Activated naive CD4-positive, alpha-beta T cell treated with anti-CD3 and anti-CD28 coated beads for 36 hours (primary cell): ENCODE measurements at places on chromosomes 4 and X. TPM values are rescaled to one million over a fixed set of nuclear protein-coding genes. Genes with fewer than 3 reads are reported as not detected.

GRCh38 chrX:130878350-130879341 lies 24.4 kb downstream of the ENOX2 start:
- H3K4me3 ChIP-seq: no peak overlapping the region
- no peak for DNase-seq
- H3K4me1 ChIP-seq: peaks cover 12% of the 10 kb centered on the region
- H3K27me3 ChIP-seq: no peaks in the 10 kb centered on the region
- H3K36me3 ChIP-seq: peaks cover under 1% of the 10 kb centered on the region

DNA sequence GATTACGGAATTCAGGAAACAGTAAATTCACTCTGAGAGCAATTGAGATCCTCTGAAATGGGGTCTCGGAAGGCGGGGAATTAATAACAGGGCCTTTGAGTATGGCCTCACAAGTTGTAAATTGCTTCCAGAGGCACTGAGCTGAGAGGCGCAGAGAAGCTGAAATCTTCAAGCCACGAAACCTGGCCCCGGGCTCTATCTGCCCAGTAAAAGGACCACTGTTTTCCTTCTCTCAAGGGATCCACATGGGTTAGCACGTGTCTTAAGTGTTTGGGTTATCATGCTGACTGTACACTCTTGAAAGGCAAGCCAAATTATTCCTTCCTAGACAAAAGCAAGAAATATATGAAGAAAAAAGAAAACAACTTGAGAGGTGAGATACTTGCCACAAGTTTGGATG lies 1012.9 kb upstream of the FTHL17 start:
- no peak for DNase-seq
- no peaks in the 10 kb centered on the region for H3K4me1 ChIP-seq
- H3K36me3 ChIP-seq: no peaks in the 10 kb centered on the region
- no peaks in the 10 kb centered on the region for H3K27me3 ChIP-seq
- no peak overlapping the region for H3K4me3 ChIP-seq

DNA sequence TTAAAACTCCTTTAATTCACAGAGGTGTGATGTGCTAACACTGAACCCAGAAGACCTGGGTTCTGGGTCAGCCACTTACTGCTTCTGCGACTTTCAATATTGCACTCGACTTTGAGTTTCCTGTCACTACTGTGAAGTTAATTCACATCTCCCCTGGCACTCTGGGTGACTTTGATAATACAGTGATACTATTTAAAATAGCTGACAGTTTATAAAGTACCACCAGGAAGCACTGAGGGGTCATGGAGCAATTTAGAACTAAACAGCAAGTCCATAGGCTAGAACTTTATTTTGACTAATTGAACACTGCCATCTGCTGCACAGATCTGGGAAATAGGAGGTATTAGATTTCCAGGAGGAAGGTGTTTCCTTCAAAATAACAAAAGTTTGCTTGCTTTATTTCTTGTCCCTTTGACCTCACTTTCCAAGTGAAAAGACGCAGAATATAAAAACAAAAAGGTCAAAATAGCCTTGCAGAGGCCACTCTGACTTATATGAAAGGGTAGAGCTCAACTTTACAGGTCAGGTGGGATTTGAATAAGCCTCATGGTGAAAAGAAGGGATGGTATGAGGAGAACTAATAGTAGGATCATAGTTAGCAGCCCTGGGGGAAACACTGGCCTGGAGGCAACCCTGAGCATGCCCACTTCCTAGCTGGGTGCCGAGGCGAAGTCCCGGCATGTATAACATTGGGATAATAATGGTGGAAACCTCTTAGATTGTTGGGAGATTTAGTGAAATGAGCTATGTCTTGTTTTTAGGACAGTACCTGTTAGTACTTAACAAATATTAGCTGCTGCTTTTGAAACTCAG lies 53.4 kb downstream of the ZNF518B start:
- no peaks in the 10 kb centered on the region for H3K27me3 ChIP-seq
- no peaks in the 10 kb centered on the region for H3K4me1 ChIP-seq
- peak; percentile 38 for DNase-seq
- no peaks in the 10 kb centered on the region for H3K36me3 ChIP-seq
- no peak overlapping the region for H3K4me3 ChIP-seq

DNA sequence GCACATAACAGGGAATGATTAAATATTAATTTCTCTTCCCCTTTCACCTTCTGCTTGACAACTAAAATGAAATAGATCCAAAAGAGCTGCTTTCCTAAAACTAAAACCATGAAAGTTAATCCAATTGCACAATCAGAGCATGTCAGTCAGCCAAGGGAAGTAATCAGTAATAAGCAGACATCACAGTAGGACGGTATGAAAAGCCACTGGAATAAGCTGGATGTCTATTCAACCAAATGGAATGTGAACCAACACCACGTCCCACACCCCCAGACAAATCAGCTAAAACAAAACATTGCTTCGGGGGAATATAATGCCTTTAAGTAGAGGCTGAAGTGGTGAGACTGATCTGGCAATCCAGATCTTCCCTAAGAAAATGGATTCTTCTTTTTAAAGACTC lies 859.4 kb upstream of the FTHL17 start:
- H3K27ac ChIP-seq: no peak overlapping the region
- no peaks in the 10 kb centered on the region for H3K27me3 ChIP-seq
- no peak overlapping the region for H3K4me3 ChIP-seq
- H3K36me3 ChIP-seq: no peaks in the 10 kb centered on the region

DNA sequence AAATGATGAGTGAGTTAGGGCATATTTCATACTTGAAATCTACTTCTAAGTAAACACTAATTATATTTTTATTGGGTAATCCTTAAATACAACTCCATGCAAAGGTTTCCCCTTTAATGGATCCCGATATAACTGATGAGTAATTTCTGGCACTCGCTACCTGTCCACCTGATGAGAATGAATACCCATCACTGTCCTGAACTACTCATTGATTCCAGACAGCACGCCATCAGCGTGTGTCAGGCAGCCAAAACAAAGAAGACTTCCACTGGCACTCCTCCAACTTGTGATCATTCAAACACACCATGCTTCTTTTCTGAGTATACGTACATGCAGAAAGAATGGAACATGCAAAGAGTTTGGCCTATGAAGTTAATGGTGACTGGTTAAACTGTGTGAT lies 69.4 kb downstream of the HCCS start:
- H3K4me3 ChIP-seq: no peak overlapping the region
- no peaks in the 10 kb centered on the region for H3K36me3 ChIP-seq
- H3K4me1 ChIP-seq: no peaks in the 10 kb centered on the region

GRCh38 chr4:113078066-113078465 lies 28.6 kb downstream of the ANK2 start:
- no peak overlapping the region for H3K4me3 ChIP-seq
- H3K36me3 ChIP-seq: no peaks in the 10 kb centered on the region
- no peak for DNase-seq
- H3K27me3 ChIP-seq: no peaks in the 10 kb centered on the region
- H3K27ac ChIP-seq: no peak overlapping the region

GRCh38 chr4:78788007-78788889 lies 12.1 kb downstream of the BMP2K start:
- no peaks in the 10 kb centered on the region for H3K36me3 ChIP-seq
- H3K4me1 ChIP-seq: peaks cover 13% of the 10 kb centered on the region
- no peak overlapping the region for H3K4me3 ChIP-seq
- no peaks in the 10 kb centered on the region for H3K27me3 ChIP-seq
- H3K27ac ChIP-seq: no peak overlapping the region

DNA sequence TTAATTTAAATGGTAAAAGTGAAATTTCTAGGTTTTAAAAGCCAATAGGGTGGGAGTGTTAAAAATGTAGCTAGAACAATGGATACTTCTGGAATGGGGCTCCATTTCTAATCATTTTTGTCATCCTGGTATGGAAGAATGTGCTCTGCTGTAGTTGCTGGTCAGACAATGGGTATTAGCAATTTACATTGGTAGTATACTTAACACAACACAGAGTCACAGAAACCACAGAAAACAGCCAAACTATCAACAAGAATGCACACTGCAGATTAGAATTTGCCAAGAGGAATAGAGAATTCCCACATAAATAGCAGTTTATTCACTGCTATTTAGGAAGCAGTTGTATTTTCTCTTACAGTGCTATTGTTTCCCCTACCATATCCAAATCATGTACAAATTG lies 319.6 kb downstream of the PPP3CA start:
- no peaks in the 10 kb centered on the region for H3K4me1 ChIP-seq
- DNase-seq: no peak
- peaks cover 6% of the 10 kb centered on the region for H3K36me3 ChIP-seq
- no peak overlapping the region for H3K4me3 ChIP-seq

DNA sequence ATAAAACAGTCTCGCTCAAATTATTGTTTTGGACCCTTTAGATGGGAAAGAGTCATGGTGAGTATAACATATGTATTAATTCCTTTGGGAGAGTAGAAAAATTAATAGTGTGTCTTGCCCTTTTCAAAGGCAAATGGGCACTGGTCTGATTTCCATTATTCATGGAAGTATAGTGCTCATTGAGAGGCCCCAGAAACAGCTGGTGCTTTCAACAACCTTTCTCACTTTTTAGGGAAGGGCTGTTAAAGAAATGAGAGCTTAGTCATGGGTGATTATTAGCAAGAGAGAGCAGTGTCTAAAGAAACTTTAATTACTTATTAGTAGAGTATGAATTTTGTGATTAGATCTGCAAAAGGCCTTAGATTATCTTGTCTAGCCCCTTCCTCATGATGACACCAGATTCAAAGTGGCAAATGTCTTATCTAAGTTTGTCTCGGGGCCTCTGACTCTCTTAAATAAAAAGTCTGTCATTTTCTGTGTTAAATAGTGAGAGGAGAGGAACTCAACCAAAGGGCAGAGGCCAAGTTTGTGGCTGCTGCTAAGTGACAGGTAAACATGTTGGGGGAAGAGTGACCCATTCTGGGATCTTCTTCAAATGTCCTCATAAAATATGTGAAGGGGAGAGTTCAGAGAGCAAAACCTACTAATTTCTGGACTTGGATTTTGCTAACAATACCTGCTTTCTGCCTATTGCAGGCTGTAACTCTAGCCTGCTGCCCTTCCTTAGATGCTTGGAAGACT lies 110.6 kb downstream of the REPS2 start:
- no peak overlapping the region for H3K27ac ChIP-seq
- H3K27me3 ChIP-seq: no peaks in the 10 kb centered on the region
- H3K36me3 ChIP-seq: no peaks in the 10 kb centered on the region
- DNase-seq: no peak

DNA sequence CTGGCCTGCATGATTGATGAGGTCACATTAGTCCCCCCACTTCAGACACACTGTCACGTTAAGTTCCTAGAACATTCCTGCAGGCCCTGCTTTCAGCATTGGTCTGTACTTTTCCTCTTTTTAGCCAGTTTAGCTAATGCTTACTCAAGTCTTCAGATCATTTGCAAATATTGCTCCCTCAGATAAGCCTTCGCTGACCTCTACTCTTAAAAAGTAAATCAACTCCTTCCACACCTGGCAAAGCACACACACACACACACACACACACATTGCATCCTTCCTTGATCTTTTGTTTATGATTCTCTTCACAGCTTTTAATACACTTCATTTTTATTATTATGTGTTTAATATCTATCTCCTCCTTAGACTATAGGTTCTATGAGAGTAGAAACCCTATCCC lies 31.4 kb downstream of the PARM1 start:
- H3K27ac ChIP-seq: no peak overlapping the region
- H3K36me3 ChIP-seq: no peaks in the 10 kb centered on the region
- DNase-seq: no peak
- no peaks in the 10 kb centered on the region for H3K27me3 ChIP-seq

DNA sequence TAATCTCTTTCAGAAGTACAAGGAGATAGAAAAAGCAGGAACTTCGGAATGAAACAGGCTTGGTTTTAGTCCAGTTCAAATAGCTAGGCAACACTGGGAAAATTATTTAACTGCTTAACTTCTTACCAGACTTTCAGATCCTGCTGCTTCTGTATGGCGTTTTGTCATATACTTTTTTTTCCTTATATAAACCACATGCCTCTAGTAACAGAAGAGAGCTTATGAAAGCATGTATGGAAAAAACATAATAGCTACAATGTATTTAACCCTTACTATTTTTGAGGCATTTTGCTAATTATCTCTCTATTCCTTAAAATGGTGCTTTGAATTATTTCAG lies 439.6 kb downstream of the INPP4B start:
- no peak for DNase-seq
- H3K4me3 ChIP-seq: peak overlapping the region; percentile 99
- H3K27ac ChIP-seq: peak overlapping the region; percentile 100
- no peaks in the 10 kb centered on the region for H3K27me3 ChIP-seq
- H3K36me3 ChIP-seq: peaks cover 15% of the 10 kb centered on the region
- peaks cover 52% of the 10 kb centered on the region for H3K4me1 ChIP-seq

Gene TRAM1L1
- not detected for total RNA-seq

Gene RBM46
- not detected for total RNA-seq

Gene DCAF12L1
- not detected for total RNA-seq

Gene PGAM4
- 0.86 TPM for total RNA-seq

Gene SYP
- total RNA-seq: 2.5 TPM

Gene GPAT3
- total RNA-seq: 3.1 TPM

Gene EXOC1L
- total RNA-seq: not detected

Gene PTCHD1
- not detected for total RNA-seq

Gene SLC39A8
- total RNA-seq: 29.3 TPM
